ENCODE measurements at places on chromosomes 6 and 20.
A peak's percentile ranks its signal among the peaks of the same experiment; 100 is the strongest.

DNA sequence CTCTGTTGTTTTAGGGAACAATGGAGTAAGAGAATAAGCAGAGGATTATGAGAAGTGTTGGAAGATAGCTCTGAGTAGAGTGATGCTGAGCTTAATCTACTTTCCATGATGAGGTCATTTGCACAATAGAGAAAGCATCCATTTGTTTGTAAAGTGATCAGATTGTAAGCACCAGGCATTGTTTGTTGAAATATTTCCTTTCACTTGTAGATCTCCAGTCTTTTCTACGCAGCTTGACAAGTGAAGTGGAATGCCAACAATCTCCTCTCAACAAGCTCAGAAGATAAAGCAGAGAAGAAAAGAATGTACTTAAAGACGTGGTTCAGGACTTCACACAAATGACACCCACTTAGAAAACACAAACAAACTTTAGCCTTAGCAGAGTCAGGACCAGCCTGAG is 80.1 kb upstream of the MARCKS start:
- no peak for DNase-seq

DNA sequence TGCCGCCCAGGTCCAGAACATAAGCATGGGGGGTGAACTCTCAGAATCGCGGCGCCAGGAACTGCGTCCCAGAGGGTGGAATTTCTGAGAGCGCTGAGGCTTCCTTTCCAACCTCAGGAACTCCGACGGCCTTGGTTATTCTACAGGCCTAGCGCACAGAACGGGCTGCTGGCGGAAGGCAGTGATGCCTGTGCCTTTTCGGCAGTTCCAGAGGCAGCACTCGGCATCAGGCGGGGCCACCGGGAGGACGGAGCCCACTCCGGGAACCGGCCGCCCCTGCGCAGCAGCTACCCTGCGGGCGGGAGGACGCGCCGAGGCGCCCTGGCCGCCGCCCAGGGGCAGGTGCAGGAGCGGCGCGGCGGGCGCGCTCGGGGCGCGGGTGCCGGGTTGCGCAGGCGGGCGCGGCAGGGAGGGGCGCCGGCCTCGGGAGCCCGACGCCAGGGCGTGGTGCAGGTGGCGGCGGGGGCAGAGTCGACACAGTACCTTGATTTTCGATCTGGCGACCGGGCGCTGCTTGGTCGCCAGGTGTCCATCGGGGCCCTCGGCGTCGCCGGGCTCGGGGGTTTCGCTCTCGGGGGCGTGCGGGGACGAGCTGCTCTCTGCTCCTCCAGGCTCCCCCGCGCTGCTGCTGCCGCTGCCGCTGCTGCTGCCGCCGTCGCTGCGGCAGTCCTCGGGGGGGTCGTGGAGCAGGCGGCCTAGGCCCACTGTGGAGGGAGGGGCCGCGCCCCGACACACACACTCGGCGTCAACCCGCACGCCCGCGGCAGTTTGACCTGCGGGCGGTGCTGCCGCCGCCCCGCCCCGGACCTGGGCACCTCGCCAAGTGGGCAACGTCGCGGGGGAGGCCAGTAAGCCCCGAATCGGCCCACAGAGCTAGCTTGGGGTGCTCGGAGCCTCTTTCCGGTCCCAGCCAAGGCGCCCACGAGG is 1.3 kb downstream of the OVOL2 start:
- DNase-seq, result no peak

DNA sequence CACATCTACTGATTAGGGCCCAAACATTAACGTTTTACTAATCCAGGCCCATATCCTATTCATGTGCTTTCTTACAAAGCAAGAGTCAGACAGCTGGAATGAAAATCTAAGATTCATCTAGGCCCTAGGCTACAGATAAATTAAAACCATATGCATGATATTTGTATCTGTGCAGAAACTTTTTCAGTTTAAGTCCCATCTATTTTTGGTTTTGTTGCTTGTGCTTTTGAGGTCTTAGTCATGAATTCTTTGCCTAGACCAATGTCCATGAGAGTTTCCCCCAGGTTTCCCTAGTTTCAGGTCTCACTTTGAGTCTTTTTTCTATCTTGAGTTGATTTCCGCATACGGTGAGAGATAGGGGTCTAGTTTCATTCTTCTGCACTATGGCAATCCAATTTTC is 20.2 kb downstream of the ADNP start:
- no peak for DNase-seq

- no peak for DNase-seq
Measured at GRCh38 chr6:12241493-12242175, 48.5 kb upstream of the EDN1 start.

DNA sequence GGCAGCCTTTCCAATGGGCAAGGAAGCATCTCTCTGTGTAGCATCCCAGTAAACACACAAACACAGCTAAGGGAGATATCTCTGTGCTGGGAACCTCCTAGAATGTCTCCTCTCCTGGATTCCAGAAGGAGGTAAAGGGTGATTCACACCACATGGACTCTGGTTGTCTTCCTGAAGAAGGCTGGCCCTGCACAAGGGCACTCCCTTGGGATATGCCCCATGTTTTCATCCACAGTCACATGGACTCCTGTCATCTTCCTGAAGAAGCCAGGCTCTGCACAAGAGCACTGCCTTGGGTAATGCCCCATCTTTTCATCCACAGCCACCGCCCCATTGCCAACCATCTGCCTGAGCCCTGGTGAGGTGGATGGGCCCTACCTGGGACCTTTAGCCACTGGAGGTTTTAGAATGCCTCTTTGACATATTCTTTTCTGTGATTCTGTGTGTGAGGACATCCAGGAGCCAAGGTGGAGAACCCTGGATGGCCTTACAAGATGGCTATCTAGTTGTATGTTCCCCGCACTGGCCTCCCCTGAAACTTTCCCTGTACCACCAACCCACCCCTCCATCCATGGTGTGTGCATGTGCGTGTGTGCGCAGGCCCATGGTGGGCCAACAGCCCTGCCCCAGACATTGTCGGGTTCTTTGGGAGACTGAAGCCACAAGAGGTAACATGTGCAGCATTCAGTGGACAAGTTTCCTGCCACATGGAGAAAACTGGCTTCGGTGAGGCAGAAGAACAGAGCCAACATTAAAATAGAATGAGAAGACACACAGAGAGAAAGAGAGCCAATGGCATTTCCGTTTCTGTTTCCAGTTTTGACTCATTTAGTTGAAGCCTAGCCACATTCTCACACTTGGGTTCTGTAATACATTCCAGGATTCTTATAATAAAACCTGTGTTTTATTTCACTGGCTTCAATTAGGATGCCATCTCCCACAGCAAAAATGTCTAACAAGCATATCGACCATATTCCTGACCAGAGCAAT is 110.2 kb upstream of the CST7 start:
- no peak for DNase-seq

- no peak for DNase-seq
Measured at GRCh38 chr20:24831232-24831631, 117.8 kb upstream of the CST7 start.

DNA sequence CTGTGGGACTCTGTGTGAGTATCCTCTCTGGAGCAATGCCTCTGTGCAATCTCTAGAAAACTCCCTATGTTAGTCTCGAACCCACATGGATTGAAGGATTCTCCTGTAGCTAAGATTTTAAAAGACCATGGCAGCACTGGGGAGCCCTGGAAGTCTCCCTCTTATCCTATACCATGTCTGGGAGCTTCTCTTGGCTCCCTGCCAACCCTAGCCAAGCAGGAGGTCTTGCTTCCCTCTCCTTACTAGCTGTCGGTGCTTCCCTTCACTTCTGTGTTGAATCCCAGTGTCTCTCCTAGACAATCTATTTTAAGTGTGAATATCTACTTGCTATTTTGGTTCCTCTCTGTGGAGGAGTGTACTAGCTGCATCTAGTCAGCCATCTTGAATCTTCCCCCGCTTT is 118.8 kb upstream of the NRN1 start:
- DNase-seq, result no peak

GRCh38 chr20:64105846-64106434 is 1.4 kb downstream of the NPBWR2 start:
- DNase-seq, result no peak

GRCh38 chr6:87393026-87393622 is 14.6 kb upstream of the CFAP206 start:
- peak; percentile 57 for DNase-seq

DNA sequence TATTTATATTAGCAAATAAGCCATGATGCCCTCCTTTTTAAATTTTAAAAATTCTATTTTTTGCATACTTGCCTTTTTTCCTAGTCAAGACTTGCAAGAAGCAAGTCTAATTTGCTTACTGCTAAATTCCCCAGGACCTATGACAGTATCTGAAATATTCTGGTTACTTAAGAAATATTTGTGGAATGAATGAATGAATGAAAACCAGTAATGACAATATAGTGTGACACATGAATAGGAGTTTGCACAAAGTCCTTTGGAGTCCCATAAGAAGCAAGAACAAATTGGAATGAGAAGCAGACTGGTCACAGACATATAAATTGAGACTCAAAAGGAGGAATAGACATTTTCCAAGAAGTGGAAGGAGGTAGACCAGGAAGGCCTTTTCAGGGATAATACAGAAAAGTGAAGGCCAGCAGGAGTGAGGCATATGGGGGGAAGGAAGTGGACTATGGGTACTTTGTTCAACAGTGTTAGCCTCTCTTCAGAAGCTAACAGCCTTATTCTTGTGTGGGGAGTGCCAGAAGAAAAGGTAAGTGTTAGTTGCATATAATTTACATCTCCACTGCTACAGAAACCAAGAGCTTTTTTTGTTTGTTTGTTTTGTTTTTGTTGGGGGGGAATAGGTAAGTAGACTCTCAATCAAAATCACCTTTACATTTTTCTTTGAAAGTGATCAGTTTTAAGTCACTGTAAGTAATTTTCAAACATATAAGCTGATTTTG is 93.6 kb upstream of the FAM184A start:
- DNase-seq, result no peak

DNA sequence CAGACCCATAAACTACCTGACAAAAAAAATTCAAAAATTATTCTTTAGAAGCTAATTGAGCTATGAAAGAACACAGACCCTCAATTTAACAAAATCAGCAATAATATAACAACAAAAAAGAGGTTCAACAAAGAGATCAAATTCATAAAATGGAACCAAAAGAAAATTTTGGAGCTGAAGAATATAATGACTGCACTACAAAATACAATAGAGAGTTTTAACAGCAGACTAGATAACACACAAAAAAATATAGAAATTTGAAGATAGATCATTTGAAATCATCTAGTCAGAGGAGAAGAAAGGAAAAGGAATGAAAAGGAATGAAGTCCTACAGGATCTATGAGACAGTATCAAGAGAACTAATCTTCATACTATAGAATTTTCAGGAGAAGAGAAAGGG is 422.1 kb downstream of the PAX1 start:
- DNase-seq, result no peak

Measured in CD4-positive, alpha-beta T cell treated with Interleukin-6 at 100 ng/mL for 8 hours (primary cell).